Caco-2 (cell line): ENCODE measurements at places on chromosomes 16 and 17. TPM values are rescaled to one million over a fixed set of nuclear protein-coding genes. Genes with fewer than 3 reads are reported as not detected.

NLGN2 gene
- 12.6 and 16.1 TPM in 2 replicates for total RNA-seq

ITGB3 gene
- total RNA-seq, result 0.48 and 1.2 TPM in 2 replicates

RGS11 gene
- 5.3 and 8.9 TPM in 2 replicates for total RNA-seq

KRTAP1-3 gene
- total RNA-seq, result not detected in 2 replicates

RDM1 gene
- total RNA-seq, result 9.9 and 12.9 TPM in 2 replicates

PDXDC1 gene
- total RNA-seq, result 139 and 149 TPM in 2 replicates

TNFRSF13B gene
- total RNA-seq, result not detected in 2 replicates

TBX2 gene
- 8.9 and 11.5 TPM in 2 replicates for total RNA-seq

TBC1D26 gene
- total RNA-seq, result not detected in 2 replicates

IL32 gene
- total RNA-seq, result 149 and 165 TPM in 2 replicates

FOXN1 gene
- total RNA-seq, result 0.26 and 0.48 TPM in 2 replicates

DNAH17 gene
- 0.23 and 0.32 TPM in 2 replicates for total RNA-seq

SCGB1C2 gene
- not detected in 2 replicates for total RNA-seq

CCT6B gene
- total RNA-seq, result 1.5 and 1.8 TPM in 2 replicates

PERCC1 gene
- 2.0 and 2.1 TPM in 2 replicates for total RNA-seq

MILR1 gene
- not detected in 2 replicates for total RNA-seq

SLFN12L gene
- total RNA-seq, result not detected in 2 replicates

SP6 gene
- 20.6 and 25.0 TPM in 2 replicates for total RNA-seq

KCNH6 gene
- not detected in 2 replicates for total RNA-seq

KIFC3 gene
- 103 and 108 TPM in 2 replicates for total RNA-seq

ACSM5 gene
- not detected in 2 replicates for total RNA-seq
